Eye (tissue), 1 donor: ENCODE measurements at places on chromosomes 4 and X.

DNA sequence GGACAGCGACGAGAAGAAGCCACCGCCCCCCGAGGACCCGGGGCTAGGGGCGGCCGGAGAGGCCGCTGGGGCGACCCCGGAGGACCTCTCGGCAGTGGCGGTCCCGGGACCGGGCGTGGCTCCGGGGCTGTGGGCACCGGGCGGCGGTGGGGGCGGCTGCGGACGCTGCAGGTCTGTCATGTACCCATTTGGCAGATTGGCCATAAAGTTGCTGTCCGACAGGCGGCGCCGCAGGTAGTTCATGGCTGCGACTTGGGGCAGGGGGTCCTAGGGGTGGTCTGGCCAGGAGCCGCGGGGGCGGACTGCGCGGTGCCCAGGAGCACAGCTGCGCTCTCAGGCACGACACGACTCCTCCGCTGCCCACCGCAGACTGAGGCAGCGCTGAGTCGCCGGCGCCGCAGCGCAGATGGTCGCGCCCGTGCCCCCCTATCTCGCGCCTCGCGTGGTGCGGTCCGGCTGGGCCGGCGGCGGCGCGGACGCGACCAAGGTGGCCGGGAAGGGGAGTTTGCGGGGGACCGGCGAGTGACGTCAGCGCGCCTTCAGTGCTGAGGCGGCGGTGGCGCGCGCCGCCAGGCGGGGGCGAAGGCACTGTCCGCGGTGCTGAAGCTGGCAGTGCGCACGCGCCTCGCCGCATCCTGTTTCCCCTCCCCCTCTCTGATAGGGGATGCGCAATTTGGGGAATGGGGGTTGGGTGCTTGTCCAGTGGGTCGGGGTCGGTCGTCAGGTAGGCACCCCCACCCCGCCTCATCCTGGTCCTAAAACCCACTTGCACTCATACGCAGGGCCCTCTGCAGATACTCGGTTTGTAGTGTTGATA is at the start of gene SYN1:
TSS of gene SYN1 (minus strand) at position 372 of the 817 bp plus-strand sequence. CDS start at position 243, 129 bp downstream.
- DNase-seq, result peak; percentile 89

DNA sequence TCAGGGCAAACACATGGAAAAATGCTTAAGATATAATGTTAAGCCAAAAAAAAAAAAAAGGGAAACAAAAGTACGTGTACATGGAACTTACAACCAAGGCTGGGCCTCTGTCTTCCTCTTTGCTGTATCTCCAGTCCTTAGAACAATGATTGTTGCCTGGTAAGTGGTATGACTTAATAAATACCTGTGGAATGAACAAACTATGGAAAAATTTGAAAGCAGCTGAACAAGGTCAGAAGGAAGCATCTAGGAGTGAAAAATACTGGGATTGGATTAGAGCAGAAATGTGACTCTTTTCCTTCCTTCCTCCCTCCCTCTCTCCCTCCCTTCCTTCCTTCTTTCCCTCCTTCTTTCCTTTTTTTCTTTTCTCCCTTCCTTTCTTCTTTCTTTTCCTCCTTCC is 54.2 kb upstream of the SMIM10 start:
- no peak for DNase-seq

- DNase-seq, result no peak
Observed at GRCh38 chr4:98068495-98068894, 74.8 kb downstream of the STPG2 start.

DNA sequence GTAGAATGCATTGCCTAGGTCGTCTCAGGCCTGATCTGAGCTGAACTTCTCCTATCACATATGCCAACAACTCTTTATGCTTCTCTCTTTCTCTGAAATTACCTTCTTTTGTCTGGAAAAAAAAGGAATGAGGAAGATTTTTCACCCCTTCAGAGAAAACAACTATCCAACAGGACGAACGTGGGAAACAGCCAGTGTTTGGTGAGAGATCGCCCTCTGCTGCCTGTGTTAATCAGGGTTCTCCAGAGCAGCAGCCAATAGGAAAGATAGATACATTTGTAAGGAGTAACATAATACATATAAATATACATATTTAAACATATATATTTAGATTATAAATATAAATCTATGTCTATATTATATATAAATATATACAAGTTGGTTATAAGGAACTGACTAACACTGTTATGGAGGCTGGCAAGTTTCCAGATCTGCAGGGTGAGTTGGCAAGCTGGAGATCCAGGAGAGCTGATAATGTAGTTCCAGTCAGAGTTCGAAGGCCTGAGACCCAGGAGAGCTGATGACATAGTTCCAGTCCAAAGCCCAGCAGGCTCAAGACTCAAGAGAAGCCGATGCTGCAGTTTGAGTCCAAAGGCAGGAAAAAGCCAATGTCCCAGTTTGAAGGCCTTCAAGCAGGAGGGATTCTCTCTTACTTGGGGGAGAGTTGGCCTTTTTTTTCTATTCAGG is 13.3 kb downstream of the CETN2 start:
- DNase-seq, result peak; percentile 60

DNA sequence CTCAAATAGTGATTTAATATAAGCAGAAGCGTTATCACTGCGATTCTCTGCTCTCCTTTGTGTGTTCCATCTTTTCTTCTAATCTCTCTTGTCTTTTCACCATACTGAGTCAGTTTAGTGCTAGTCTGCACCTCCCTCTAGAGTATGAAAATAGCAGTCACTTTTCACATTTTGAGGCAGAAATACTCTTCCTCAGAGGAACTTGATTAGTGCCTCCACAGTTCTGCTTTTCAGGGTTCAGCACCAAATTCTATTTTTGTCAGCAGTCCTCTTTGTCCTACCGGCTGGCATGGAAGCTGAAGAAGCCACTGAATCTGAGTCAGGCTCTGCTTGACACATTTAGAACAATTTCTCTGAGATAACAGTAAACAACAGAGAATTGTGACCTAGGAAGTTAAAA is 49.7 kb upstream of the ANKRD17 start:
- DNase-seq, result no peak

- no peak for DNase-seq
Observed at GRCh38 chrX:7149411-7149810, 1.5 kb upstream of the PUDP start.

DNA sequence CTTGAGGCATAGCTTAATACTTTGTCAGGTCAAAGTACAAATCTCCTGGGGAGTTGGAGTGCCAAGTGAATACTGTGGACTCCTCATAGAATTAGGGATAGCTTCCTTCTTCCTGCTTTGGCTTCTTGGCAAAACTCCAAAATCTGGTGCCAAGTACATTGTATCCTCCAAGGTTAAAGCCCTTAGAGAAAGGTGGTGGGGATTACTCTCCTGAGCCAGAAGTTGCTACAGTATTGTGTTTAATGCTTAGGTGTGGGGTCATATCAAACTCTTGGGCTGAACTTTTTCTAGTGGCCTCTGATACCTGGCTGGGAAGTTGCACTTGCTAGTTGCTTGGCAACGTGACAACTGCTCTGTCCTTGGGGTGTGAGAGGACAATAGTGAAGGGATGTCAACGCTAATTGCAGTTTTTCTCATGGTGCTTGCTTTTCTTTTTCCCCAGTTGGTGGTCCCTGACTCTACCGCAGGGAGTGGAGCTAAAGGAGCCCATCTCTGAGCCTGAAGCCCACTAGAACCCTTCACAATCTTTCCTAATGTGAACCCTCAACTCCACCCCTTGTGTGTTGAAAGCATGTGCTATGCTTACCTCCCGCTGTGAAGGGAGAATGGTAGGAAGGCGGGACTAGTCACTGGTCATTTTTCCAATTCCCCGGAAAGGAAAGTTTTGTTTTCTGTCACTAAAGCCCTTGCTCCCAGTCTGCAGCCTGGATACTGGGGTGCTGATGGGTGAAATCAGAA is 35.5 kb downstream of the DLG3 start:
- DNase-seq, result no peak

DNA sequence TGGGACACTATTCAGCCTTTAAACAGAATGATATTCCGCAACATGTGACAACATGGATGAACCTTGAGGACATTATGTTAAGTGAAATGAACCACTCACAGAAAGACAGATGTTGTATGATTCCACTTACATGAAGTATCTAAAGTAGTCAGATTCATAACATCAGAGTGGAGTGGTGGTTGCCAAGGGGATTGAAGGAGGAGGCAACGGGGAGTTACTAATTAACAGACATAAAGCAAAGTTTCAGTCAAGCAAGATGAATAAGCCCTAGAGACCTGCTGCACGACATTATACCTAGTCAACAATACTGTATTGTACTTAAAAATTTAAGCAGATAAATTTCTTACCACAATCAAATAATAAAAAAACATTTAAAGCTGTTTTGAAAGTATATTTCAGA is 105.0 kb upstream of the NR0B1 start:
- DNase-seq, result peak; percentile 45

GRCh38 chr4:155666344-155667221 is at the start of gene GUCY1A1:
TSS of gene GUCY1A1 (plus strand) at chr4:155666848. CDS start at chr4:155696868, 30,020 bp downstream.
- DNase-seq, result peak; percentile 85

GRCh38 chr4:98530572-98530971 is 127.8 kb downstream of the TSPAN5 start:
- DNase-seq, result no peak
